ENCODE measurements at places on chromosomes 16 and 17.

DNA sequence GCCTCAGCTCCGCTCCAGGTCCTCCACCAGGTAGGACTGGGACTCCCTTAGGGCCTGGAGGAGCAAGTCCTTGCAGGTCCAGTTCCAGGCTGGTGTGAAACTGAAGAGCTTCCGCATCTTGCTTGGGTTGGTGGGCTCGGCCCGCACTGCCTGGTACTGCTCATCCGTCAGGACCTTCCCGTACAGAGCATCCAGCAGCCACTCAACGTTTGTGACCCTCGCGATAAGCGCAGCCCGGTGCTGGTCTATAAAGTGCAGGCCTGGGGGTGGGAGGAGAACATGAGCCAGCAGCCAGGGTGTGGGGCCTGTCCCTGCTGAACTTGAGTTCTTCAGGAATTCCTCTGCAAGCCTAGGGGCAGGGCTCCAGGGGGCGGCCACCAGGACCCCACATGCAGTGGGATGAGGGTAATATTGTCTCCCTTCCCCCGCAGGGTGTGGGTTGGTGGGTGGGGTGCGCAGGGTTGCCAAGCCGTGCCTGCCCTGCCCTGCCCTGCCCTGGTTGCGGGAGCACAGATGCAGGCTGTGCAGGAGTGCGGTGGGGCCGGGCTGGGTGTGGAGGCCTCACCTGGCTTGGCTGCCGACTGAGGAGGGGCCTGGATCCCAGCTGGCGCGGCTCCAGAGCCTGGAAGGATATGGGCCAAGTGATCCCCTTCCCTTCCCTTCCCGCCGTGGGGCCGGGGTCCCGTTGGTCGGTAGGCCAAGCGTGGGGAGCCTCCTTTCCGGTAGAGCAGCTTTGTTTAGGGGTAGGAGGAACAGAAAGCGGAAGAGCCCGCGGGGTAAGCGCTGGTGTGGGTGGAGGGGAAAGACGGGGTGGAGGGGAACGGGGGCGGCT is 762 bp downstream of the PYCARD start:
- no peak for DNase-seq

DNA sequence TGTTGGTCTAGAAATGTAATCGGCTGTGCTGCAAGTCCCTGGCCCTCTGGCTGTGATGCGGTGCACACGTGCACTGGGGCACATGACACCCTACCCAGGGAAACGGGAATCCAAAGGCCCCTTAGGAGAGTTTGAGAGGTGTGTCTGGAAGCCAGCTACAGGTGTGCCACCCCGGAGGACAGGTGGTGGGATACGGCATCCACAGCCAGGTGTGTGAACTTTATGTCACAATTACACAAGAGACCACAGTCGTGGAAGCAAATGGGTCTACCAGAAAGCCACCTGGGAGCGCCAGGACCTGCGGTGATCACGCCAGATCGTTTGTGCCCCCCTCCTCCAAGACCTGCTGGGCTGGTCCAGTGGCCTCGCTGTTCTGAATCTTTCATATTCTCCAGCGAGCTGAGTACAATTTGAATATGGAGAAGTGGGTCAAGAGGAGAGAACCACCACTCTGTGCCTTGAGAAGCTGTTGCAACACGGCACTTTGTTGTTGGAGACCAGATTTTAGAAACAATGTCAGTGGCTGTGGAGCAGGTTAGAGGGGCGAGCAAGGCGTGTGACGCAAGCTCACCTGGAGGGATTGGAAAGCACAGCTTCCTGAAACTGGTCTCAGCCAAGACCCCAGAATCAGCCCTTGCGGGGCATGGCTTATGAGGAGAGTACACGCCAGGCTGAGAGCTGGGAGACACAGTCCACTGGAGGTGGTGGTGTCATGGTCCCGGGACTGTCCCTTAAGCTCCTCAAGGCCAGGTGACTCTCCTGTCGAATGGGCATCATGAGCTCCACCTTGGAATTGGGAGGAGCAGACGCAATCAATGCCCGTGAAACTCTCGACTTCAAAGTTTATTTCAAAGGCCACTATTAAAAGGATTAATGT is 37.4 kb downstream of the COX4I1 start:
- no peak for DNase-seq

GRCh38 chr17:48997827-48998586 is 822 bp downstream of the IGF2BP1 start:
- peak; percentile 34 for DNase-seq

DNA sequence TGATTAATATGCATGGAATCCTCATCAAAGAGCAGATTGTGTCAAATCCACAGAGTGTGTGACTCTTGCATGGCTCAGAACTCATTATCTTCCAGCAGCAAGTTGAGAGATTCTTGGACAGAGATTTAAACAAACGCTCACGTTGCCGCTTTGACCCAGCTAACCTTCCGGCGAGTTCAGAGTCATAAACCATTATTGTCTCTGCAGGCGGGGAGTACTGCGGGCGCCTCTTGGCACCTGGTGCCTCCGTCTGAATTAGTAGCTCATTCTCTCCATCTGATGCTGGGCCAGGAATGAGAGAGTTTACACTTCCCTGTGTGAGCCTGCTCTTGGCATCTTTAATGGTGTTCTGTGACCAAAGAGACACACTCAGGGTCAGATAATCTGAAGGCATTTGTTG is 138.6 kb upstream of the WSCD1 start:
- no peak for DNase-seq

DNA sequence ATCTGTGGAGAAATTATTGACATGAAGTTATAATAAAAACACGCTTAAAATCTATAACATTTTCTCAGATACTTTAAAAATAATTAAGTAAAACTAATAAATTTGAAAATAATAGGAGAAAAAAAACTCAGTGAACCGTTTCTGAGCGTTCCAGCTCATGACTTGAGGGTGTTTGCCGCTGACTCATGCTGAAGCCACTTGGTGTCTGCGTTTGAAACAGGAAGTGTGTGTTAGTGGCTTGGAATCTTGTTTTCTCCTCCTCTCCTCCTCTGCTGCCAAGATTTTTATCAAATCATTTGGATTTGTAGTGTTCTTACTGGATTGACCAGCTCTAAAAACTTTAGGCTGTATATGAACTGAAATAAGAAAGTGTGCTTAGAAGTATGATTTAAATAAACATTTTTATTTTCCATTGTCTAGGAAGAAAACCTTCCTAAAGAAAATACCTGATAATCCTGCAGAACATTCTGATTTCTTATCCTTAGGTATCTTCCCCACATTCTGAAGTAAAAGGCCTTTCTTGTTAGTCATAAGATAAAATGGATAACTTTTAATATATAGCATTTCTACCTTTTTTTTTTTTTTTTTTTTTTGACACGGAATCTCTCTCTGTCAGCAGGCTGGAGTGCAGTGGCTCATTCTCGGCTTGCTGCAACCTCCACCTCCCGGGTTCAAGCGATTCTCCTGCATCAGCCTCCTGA is 30.8 kb downstream of the USP10 start:
- peak; percentile 91 for DNase-seq

DNA sequence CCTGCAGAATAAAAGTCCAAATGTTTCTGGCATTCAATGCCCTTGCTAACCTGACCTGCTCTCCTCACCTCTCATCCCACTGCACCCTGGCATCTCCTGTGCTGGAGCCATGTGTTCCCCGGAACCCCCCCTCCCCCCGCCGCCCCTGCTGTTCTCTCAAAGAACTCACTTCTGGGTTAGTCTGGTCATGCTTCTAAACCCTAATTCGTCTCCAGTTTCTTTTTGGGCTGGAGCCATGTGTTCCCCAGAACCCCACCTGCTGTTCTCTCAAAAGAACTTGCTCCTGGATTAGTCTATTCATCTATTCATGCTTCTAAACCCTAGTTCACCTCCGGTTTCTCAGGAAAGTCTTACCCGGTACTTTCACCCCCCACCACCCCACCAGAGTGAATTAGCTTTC is 808 bp upstream of the ALOX15 start:
- no peak for DNase-seq
